Central memory CD4-positive, alpha-beta T cell (primary cell): ENCODE measurements at places on chromosomes 7 and 10.

- DNase-seq, result no peak
These were observed 187.9 kb upstream of the AKR1E2 start for GRCh38 chr10:4638099-4638498.

- DNase-seq, result no peak
These were observed 28.0 kb upstream of the NDST2 start for GRCh38 chr10:73839276-73839966.

- DNase-seq, result no peak
These were observed 244.5 kb upstream of the PTER start for GRCh38 chr10:16192337-16192736.

DNA sequence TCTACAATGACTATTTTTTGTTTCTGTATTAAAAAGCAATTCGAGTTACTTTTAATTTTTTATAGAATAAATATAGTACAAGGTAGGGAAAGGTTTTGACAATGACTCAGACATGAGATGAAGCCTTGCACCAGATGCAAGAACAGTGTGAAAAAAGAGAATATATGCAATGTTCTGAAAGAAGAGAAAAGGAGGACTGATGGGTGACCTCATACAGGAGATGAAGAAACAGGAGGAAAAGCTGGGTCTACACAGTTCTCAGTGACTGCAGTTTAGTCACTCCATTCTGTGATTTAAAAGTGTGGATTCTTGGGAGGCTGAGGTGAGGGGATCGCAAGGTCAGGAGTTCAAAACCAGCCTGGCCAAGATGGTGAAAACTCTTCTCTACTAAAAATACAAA is 38.3 kb upstream of the YAE1 start:
- no peak for DNase-seq

GRCh38 chr10:90354914-90355313 is 502.9 kb downstream of the HTR7 start:
- no peak for DNase-seq

- DNase-seq, result no peak
These were observed 763 bp upstream of the RALA start for GRCh38 chr7:39622609-39623008.

DNA sequence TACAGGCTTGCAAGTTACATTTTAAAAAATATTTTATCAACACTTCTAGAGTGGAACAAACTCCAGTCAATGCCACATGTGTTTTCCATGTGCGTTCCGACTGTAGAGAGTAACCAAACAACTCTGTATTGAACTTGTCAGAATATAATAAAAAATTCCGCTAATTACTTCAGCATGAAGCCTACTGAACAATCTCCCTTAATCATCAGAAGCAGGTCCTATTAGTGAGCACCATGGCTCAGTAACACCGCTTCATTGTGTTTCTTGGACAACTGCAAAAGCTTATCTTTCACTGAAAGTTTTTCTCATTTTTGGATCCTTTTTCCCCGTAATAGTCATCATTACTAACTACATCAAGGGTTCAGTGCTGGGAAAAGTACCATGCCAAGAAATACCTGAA is 117.0 kb downstream of the MKX start:
- no peak for DNase-seq

DNA sequence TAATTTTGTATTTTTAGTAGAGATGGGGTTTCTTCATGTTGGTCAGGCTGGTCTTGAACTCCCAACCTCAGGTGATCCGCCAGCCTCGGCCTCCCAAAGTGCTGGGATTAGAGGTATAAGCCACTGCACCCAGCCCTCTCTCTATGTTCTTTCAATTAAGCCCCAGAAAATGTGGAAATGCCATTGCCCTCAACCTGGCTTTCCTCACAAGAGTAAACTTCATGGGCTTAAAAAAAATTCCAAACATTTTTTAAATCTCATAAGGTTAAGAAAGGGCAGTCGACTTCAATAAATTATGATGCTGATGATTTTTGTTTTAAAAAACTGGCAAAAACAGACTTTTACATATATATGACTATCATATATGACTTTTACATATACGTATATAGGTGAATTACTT is 107.6 kb downstream of the TES start:
- DNase-seq, result no peak

GRCh38 chr10:93062514-93063143 is 2.0 kb downstream of the CYP26C1 start:
- peak; percentile 25 for DNase-seq

- DNase-seq, result no peak
These were observed 108.7 kb upstream of the RHOBTB1 start for GRCh38 chr10:61052469-61053205.

GRCh38 chr10:99711129-99711719 is 20.7 kb downstream of the COX15 start:
- DNase-seq, result peak; percentile 21

DNA sequence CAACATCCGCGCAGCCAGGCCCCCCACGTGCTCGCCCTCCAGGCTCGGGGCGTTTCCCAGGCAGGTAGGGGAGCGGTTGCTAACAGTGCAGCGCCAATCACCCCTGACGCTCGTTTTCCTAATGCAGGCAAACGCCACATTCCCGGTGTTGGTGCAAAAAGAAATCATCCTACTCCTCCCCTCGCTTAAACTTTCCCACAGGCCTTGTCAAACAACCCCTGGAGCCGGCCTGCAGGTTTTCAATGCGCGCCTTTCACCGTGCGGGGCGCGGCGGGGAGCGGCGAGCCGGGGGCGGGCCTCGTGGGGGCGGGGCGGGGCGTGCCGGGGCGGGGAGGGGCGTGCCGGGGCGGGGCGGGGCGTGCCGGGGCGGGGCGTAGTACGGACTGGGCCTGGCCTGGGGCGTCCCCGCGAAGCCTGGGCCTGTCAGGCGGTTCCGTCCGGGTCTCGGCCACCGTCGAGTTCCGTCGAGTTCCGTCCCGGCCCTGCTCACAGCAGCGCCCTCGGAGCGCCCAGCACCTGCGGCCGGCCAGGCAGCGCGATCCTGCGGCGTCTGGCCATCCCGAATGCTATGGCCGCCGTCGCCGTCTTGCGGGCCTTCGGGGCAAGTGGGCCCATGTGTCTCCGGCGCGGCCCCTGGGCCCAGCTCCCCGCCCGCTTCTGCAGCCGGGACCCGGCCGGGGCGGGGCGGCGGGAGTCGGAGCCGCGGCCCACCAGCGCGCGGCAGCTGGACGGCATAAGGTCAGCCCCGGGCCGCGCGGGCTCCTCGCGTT is at the start of gene ECHDC3:
ECHDC3 (plus strand) TSS at position 374 of the 770 bp plus-strand sequence; CDS start at position 569, 195 bp downstream.
- DNase-seq, result peak; percentile 36

DNA sequence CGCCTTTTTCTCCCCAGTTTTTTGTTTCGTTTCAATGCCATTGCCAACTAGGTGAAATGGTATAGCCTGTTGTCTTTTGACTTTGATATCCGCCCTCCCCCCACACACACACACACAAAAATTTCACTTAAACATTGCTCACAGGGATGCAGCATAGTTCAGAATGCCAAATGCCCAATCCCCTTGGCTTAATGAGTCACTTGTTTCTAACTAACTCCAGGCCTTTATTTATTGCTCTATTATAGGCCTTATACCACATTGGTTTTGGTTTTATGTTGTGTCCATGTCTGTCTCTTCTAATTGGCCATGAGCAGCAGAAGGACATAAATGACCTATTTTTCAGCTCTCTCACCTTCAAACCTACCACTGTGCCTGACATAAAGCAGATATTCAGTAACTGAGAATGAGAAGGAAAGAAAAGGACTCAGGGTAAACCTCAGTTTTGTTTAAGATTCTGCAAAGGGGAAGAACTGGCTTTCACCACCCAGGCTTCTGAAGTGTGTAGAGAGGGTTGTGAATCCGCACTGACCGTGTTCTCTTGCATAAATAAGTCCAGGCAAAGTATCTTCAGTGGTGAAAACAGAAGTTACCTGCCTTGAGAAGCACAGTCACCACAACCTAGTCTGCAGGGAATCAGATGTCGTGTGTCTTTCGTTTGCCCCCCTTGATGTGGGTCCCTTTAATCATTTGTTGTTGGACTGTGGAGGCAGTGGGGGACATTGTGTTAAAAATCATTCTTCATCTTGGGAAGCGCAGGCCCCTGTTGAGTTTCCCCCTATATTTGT is 139.8 kb downstream of the CELF2 start:
- DNase-seq, result no peak

GRCh38 chr7:119964788-119965542 is 308.0 kb upstream of the KCND2 start:
- DNase-seq, result no peak
